SW 1271 (cell line): ENCODE measurements at places on chromosomes 12 and 14.
A peak's percentile ranks its signal among the peaks of the same experiment; 100 is the strongest.

GRCh38 chr14:63164108-63164683, 40.0 kb upstream of the RHOJ start:
- no peak for DNase-seq

GRCh38 chr12:49730568-49731101, 10.7 kb upstream of the TMBIM6 start:
- DNase-seq = no peak

DNA sequence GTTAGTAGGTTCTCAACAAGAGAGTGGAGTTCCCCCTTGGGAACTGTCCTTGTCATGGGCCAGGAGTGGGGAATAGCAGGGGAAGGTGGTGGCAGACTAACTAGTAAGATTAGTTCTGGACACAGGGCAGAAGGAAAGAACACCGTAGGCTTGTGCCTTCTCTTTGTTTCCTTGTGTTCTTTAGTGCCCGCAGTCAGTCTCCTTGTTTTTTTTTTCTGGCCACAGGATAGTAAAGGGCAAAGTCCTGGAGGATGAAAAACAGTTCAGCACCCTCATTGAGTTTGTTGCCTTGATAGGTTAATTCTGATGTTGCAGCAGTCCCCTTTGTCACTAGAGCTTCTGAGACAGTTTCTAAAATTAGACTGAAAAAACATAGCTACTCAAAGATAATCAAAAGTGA, 8.4 kb downstream of the PEX5 start:
- no peak for DNase-seq

- peak; percentile 19 for DNase-seq
Observed at GRCh38 chr14:65961004-65961403, 525.2 kb upstream of the CCDC196 start.

- DNase-seq = no peak
Observed at GRCh38 chr12:115103884-115104883, 420.2 kb upstream of the TBX3 start.

GRCh38 chr12:68137335-68137830, 22.2 kb downstream of the IFNG start:
- DNase-seq = no peak

- DNase-seq = no peak
Observed at GRCh38 chr14:101077481-101078074, 174.1 kb upstream of the RTL1 start.

GRCh38 chr12:123397400-123397799, 13.5 kb downstream of the KMT5A start:
- no peak for DNase-seq

- peak; percentile 48 for DNase-seq
Observed at GRCh38 chr12:120466560-120467315, 2.8 kb downstream of the SRSF9 start.

DNA sequence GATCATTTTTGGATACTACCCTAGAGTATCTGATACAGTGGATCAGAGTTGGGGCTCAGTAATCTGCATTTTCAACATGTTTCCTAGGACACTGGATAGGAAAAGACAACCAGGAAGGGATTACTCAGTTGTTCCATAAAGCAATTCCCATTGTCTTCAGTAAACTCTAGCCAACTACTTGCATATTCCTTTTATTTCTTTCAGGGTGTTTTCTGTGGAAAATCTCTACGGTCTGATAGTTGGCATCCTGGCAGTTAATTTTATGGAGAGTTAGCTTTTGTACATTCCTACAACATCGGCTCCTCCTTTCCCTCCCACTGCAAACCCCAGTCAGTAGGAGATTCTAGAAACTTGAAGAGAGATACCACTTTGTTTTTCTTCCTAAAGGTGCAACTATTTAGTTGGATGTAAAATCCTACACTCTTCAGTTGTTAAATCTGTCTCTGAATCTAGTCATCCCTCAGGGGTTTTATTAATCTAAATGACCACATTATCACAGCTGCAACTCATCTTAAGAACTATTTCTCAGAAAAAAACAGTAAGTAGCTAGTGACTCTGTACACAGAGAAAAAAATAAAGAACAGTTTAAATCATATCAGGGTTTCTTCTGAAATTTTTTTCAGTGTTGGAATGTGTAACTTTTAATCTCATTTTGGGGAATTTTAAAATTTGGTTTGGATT, 103.9 kb downstream of the PDE3A start:
- DNase-seq = no peak

DNA sequence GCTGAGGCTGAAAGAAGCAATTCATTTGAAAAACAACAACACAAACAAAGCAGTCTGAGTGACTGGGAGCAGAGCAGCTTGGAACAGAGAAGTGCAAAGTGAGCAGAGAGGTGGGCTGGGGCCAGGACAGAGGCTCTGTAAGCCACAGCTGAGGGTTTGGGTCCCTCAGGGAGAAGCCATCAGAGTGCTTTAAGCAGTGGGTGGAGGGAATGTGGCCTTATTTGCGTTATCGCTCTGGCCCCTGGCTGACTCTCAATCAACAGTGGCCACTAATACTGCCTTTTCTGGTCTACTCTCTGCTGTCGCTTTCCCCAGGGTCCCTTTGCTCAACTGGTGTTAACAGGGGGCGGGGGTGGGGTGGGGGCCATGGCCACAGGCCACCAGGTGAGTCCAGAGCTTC, 44.2 kb downstream of the IRF2BPL start:
- DNase-seq = no peak

DNA sequence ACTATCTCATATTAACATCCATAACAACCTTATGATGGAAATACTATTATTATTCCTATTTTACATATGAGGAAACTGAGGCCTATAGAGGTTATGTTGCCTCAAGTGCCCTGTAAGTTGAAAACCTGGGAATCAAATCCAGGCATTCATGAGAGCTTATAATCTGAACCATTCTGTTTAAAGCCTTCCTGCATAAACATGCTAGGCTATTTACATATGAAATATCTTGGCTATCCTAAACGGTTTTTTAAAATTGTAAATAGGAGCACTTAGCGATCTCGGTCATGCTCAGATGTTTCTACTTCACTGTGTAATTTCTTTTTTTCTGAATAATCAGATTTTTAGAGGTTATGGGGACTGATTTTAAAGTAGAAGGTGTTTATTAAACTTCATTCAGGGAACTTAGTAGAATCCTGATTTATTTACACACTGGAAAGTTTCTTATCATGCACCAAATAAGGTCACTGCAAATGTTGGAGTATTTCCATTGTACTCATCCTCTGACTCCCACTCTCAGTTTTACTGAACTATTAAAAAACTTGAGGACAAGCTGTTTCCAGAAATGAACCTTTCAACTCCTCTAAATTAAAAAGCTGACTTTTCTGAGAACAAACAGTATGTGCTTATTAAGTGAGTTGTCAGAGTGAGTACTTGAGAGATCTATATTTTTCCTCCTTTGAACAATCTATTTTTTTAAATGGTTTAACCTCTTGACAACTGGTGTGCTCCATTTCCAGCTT, 141.7 kb downstream of the PIK3C2G start:
- DNase-seq = no peak

DNA sequence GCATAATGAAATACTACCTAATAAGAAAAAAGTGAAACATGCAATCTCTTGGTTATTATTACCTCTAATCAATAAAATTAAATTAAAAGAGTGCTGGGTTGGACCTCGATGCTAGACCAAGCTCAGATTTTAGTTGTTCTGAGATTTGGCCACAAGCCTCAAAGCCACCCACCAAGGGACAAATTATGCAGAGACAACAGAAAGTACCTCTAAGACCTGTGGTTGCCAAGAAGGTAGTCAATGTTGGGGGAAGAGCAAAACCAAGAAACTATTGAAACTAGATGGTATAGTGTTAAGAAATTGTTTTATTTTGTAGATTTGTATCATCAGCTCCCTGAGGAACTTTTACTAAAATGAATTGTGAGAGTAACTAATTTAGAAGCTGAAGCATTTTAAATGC, 43.8 kb upstream of the ARID2 start:
- DNase-seq = no peak

DNA sequence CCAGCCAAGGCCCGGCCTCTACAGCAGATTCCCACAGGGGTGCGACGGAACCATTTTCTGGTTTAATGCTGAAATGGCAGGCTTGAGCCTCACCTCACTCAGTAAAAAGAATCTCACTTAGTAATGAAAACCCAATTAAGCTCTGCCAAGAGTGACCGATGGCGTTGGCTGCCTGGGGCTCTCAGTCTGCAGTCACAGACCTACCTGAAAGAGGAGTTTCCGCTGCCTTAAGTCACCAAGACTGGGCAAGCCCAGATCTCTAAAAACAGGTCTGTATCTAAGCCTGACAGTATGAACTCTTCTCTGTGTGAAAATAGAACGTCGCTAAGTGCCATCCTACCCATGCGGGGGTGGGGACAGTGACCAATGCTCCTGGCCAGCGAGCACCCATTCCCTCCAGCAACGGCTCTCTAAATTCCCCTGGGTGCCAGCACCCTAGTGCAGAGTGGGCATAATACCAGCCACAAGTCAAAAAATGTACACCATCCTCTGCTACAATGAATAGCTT, 107.3 kb downstream of the FOXN3 start:
- no peak for DNase-seq

- no peak for DNase-seq
Observed at GRCh38 chr12:81896771-81897170, 137.6 kb upstream of the PPFIA2 start.

- DNase-seq = no peak
Observed at GRCh38 chr12:22787557-22787956, 162.6 kb downstream of the ETNK1 start.

DNA sequence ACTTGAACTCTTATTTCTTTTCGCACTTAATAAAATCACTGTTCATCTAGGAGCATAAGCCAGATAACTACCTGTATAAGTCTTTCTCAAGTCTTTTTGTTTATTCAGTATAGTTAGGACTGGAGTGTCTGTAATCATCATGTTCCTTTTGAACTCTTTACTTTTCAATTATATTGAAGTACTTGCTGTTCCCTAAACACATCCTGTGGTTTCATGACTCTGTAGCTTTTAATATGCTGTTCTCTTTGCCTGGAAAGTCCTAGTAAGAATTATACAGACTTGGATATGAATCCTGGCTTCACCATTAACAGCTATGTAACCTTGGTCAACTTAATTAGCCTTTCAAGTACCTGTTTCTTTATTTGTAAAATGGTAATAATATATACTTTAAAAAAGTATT, 88.2 kb downstream of the CCDC91 start:
- no peak for DNase-seq

DNA sequence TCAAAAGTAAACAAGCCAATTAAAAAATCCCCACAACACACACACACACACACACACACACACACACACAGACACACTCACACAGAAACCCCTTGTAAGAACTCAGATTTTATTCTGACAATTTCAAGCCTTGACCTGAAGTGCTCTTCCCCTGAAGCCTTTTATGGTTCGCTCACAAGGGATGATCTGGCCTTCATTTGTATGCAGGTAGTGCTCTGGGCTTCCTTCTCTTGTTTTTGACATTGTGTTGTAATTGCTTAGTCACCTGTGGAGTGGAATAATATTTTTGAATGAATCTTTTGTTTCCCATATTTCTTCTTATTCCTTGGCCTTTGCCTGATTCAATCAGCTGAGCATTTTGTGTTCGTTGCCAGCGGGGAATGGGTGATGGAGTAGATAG, 83.3 kb upstream of the CSRP2 start:
- no peak for DNase-seq

DNA sequence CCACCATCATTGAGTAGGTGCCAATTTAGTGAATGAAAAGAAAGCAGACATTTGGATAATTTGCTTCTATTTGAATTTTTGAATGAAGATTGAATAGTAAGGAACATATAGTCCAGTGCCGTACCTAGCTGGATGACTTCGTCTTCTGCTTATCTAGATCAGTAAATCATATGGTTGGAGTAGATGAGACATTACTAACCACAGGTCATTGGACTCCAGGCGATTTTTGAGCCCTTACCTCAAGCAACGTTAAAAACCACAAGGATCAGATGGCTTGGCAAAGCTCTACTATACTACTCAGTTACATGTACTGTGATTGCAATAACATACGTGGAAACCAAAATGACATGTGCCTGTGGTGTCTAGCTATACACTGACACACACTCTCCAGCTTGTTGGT, 1.7 kb upstream of the SPATS2 start:
- DNase-seq = no peak

- no peak for DNase-seq
Observed at GRCh38 chr12:108157870-108158459, 28.9 kb downstream of the WSCD2 start.

GRCh38 chr14:105891631-105892452, 365.5 kb downstream of the TMEM121 start:
- no peak for DNase-seq

- DNase-seq = no peak
Observed at GRCh38 chr14:92675976-92676375, 72.5 kb downstream of the LGMN start.

- DNase-seq = no peak
Observed at GRCh38 chr12:128789356-128789929, 34.3 kb downstream of the SLC15A4 start.

DNA sequence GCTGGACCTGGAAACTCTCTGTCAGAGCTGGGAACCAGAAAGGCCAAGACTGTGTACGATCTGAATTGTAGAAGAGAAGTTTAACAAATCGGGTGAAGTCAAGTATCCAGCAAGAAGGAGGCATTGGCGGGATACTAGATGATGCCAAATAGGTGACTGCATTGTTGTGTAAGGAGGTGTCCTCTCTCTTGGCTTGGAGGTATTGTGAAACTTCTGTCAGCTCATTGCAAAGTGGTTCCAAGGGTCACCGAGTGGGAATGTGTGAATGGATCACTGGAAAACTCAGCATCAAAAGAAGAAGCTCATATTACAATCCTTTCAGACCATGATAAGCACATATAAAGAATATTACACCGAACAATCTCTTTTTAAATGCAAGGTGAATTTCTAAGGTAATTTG, 11.7 kb downstream of the NAV3 start:
- no peak for DNase-seq

DNA sequence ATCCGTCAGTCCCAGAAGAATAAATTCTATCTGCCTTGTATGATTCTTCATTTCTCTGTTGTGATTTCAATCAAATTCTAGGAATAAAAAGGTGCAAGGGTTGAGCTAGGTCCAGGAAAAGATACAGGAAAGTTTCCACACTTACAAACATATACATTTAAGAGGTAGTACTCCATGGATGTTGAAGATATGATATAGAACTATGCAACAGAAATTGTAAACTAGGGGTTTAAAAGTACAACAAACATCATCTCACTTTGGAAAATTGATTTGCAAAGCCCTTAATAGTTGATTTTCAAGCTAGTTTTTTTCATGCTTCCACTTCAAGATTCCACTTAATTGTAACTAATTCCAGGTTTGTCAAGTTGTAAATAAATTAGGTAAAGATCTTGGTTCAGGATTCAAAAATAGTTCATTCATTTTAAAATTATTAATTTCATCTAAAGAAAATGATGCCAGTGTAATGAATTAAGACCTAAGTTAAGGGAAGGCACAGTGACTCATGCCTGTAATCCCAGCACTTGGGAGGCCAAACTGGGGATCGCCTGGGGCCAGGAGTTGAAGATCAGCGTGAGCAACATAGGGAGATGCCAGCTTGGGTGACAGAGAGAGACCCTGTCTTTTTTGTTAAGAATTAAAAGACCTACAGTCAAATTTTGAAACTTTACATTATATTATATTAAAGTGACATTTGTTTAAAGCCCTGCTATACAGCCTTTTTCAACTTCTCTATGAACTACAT, at the start of gene OR6C70:
Gene OR6C70 (minus strand): TSS at position 51 of the 742 bp plus-strand sequence. CDS start 0 bp downstream, at position 51.
- DNase-seq = no peak
